ENCODE measurements at places on chromosomes 2 and 18. TPM values are rescaled to one million over a fixed set of nuclear protein-coding genes. Genes with fewer than 3 reads are reported as not detected.

GRCh38 chr2:135839713-135840112, 2.7 kb upstream of the LCT start:
- no peak for DNase-seq

- no peak for DNase-seq
Observed at GRCh38 chr2:145038041-145038525, 518.2 kb upstream of the ZEB2 start.

- DNase-seq: peak; percentile 62
Observed at GRCh38 chr2:19362755-19363473, 4.5 kb upstream of the OSR1 start.

SAG gene
- total RNA-seq: not detected

AOX1 gene
- not detected for total RNA-seq

CDH20 gene
- total RNA-seq: 0.13 TPM

KCNG3 gene
- 0.07 TPM for total RNA-seq
